ENCODE measurements at places on chromosomes 16 and 17.
A peak's percentile ranks its signal among the peaks of the same experiment; 100 is the strongest.

DNA sequence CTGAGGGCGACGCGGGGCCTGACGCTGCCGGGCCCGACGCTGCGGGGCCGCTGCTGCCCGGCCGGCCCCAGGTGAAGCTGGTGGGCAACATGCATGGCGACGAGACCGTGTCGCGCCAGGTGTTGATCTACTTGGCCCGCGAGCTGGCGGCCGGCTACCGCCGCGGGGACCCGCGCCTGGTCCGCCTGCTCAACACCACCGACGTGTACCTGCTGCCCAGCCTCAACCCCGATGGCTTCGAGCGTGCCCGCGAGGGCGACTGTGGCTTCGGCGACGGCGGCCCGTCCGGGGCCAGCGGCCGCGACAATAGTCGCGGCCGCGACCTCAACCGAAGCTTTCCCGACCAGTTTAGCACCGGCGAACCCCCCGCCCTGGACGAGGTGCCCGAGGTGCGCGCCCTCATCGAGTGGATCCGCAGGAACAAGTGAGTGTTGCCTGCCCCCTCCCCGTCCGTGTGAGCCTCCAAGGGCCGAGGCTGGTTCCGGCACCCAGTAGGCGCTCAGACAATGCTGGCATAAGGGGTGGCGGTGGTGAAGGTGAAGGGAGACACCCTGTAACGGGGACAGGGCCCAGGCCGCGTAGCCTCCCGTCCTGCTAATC lies 676 bp downstream of the CPD start:
- DNase-seq: peak; percentile 13

DNA sequence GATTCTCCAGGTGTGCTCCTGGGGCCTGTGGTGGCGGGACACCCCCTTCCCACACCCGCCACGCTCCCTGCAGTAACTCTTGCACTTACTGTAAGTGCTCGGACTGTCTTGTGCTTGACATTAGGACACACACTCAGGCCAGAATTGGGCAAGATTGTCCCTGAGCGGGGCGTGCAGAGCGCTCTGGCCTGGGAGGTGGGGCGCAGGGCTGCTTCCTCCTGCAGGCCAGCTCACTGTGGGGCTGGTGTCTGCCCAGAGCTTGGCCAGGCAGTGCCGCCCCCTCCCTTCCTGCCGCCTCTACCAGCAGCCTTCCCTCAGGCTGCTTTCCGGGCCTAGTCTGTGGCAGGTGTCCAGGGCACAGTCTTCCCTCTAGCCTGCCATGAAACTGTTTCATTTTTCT lies 6.1 kb upstream of the ATP6V0C start:
- DNase-seq: no peak

- DNase-seq: no peak
Measured at GRCh38 chr17:57550668-57551315, 194.3 kb downstream of the CCDC182 start.

DNA sequence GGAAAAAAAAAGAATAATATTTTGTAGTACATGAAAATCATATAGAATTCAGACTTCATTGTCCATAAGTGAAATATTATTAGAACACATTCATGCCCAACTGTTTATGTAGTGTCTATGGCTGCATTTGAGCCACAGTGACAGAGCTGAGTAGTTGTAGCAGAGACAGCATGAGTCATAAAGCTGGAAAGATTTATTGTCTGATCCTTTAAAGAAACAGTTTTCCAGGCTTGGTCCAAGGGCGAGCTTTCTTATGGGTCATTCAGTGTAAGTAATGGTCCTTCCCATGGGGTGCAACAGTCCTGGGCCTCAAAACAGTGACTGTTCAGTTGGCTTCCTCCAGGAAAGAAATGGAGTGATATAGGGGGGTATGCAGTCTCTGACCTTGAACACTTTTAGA lies 260.2 kb downstream of the HS3ST4 start:
- no peak for DNase-seq

GRCh38 chr16:84056933-84057332 lies 14.3 kb upstream of the SLC38A8 start:
- no peak for DNase-seq

- DNase-seq: no peak
Measured at GRCh38 chr17:81254955-81255717, 16.0 kb downstream of the NDUFAF8 start.

DNA sequence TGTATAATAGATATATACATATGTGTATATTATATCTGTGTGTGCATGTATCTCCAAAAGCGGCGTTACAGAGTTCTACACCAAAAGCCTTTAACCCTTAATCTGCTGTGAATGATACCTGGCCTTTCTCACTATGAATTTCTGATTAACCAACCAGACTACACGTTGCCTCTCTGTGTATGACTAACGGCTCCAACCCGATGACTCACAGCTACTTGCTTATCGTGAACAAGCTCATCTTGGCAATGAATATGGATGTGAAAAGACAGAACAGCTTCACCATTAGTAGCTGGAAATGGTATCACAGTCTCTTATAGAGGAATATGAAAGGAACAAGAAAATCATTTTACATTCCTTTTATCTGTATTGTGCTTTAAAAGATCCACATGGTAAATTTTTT lies 23.8 kb upstream of the ARHGAP44 start:
- no peak for DNase-seq

GRCh38 chr16:47622451-47623176 lies 161.5 kb downstream of the PHKB start:
- DNase-seq: no peak

GRCh38 chr16:17474572-17474971 lies 3.8 kb upstream of the XYLT1 start:
- no peak for DNase-seq

DNA sequence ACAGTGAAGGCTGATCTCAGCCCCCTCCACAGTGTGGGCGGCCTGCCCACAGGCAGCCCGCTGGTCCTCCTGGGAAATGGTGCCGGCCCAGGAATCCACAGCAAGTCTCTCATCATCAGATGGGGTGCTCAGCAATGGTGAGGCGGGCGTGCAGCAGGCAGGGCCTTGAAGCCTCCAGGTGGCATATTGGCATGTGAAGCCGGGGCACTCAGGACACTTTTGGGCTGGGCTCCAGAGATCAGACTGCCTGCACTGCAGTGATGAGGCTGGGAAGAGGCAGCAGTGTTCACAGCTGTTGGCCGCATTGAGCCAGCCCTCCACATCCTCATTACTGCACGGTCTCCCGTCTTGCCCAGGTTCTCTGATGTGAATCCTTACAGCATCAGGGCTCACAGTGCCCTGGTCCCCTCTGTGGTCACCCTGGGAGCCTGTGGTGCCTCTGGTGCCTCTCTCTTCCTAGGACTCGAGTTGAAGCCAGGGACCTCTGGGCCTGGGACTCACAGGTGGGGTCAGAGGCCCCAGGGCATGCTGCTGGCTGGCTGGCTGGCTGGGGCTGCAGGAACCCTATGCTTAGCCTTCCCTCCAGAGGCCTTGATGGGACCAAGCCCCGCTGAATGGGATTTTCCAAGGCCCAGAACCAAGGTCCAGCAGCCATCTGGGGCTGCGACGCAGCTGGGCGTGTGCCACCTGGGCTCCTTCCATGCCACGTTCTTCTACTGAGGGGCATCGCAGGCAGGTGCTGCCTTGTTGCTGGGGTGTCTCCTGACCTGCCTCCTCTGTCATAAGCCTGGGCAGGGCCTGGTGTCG lies 48.6 kb downstream of the TNFRSF13B start:
- no peak for DNase-seq

DNA sequence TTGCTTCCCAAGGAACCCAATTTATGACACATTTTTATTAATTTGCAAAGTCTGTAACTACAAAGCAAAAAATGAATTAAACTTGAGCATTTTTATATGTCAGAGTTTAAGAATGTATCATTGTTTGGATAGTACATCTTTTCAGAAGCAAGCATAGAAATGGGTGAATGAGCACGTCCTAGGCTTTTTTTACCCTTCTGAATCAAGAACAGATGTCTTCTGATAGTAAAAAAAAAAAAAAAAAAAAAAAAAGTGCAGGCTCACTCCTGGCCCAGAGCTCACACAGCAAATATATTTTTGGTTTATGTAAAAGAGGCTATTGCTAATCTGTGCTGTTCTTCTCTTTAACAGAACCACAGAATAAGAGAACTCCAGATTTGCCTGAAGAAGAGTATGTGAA lies 6.3 kb downstream of the TERF2IP start:
- no peak for DNase-seq

DNA sequence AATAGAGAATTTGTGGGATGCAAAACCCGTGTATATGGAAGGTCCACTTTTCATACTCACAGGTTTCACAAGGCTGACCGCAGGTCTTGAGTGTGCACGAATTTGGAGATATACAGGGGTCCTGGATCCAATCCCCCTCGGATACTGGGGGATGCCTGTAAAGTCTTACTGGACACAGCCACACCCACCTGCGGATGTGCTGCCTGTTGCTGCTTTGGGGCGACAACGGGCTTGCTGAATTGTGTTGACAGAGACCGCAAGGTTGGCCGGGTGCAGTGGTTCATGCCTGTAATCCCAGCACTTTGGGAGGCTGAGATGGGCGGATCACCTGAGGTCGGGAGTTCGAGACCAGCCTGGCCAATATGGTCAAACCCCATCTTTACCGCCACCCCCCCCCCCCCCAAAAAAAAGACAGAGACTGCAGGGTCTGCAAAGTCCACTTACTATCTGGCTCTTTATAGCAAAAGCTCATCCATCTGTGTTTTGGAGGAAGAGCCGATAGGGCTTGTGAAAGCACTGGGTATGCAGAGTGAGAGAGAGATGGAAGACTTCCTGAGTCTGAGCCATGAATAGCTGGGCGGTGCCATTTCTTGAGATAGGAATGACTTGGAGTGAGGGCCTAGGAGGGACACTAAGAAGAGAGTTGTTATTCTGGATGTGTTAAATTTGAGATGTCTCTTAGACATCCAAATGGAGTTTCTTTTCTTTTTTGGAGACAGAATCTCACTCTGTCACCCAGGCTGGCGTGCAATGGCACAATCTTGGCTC lies 6.4 kb upstream of the COG1 start:
- DNase-seq: no peak

DNA sequence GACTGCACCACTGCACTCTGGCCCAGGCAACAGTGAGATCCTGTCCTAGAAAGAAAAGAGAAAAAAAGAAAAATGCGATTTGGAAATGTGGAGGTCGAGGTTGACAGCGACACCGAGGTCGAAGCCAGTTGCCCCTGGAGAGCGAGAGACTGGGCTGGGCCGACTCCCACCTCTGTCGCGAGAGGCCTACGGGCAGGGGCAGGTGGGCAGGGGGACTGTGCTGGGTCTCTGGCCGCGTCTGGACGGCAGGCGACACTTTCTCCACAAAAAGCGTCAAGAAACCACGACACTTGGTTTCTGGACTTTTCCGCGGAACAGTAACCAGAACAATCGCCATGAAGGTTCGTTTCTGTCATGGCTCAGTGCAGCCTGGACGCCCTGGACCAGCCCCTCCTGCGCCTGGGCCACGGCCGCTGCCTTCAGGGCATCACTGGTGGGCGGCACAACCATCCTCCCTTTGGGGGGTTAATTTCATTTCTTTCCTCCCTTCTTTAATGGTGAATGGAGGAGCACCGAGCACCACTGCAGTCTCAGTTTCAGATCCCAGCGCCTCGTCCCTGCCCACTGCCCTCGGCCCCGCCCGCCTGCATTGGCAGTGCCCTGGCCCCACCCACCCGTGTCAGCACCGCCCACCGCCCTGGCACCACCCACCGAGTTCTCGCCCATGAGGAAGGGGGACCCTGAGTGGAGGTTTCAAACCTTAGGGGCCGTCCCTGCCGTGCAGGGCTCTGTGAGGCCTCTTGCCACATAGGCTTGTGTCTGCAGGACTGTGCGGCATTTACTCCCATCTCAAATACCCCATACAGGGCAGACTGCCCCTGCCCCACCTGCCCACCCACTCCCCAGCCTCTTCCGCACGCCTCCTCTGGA lies 18.5 kb upstream of the CDH15 start:
- DNase-seq: no peak

DNA sequence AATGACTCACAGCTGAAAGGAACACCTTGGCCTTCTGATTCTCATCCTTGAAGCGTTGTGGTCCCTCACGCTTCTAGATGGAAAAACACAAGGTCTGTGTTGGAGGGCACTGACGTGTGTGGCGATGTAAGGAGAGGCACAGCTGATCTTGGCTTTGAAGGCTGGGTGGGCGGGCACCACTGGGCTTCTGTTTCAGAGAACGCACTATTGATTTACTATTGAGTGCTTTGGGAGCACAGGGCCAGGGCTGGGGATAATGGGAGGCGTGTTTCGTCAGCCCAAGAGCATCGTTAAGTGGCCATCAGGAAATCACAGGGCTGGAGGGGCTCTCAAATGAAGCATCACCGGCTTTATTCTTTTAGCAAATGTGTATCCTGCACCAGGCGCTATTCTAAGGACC lies 70.7 kb downstream of the CMIP start:
- DNase-seq: no peak

DNA sequence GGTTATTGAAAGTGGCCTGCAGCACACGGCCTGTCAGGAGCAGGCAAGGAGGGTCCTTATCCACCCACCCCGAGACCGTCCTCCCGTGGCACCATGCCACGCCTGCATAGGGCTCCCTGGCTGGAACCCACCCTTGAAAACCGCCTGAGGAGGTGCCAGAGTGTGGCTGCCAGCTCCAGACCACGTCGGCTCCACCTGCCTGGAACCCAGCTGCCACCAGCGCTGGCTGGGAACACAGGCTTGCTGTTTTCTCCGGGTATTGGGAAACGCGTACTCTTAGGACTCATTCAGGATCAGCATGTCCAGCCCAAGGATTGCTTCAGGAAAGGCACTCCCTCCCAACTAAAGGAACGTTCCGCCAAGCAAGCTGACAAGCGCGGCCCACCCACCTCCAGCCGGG lies 6.7 kb downstream of the ARL16 start:
- no peak for DNase-seq

GRCh38 chr16:1357906-1358566 lies 6.3 kb downstream of the GNPTG start:
- DNase-seq: no peak

DNA sequence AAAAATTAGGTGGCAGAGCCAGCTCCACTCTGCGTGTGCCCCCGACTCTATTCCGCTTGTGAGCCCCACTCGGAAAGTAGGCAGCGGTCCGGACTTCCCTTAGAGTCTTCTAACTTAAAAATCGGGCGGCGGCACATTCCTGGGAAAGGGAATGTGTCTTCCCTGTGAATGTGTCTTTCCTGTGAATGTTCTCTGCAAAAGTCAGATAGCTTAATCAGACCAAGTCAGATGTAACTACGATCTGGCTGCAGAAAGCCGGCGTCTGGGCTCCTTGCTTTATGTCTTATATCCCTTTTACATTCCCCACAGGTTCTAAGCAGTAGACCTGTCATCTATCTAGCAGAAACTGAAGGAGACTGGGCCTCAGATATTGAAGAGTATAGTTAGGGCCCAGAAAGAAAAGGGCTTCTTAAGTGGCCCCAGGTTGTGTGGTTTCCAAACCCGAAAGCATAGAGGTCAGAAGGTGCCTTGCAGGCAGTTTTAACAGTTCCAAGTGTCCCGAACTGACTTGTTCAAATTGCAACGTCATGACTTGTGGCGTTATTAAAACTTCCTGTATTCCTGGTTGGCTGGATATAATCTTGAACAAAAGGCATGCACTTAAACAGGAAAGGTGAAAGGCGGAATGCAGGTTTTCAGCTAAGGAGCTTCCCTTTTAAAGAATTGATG lies 601 bp downstream of the PHKB start:
- peak; percentile 2 for DNase-seq

GRCh38 chr16:4893103-4893862 lies 43.7 kb downstream of the PPL start:
- DNase-seq: no peak

GRCh38 chr16:51607201-51607651 lies 456.2 kb upstream of the SALL1 start:
- DNase-seq: no peak

All from CD4-positive, alpha-beta T cell treated with Interleukin-4 for 4 hours (primary cell).